ENCODE measurements at places on chromosomes 13 and 19.
A peak's percentile ranks its signal among the peaks of the same experiment; 100 is the strongest.

- peak; percentile 36 for DNase-seq
These were observed 75.9 kb downstream of the ESD start for GRCh38 chr13:46721054-46721453.

GRCh38 chr13:48404952-48405351 is 8.0 kb downstream of the LPAR6 start:
- peak; percentile 30 for DNase-seq

GRCh38 chr13:100301418-100301817 is 212.5 kb downstream of the PCCA start:
- no peak for DNase-seq

DNA sequence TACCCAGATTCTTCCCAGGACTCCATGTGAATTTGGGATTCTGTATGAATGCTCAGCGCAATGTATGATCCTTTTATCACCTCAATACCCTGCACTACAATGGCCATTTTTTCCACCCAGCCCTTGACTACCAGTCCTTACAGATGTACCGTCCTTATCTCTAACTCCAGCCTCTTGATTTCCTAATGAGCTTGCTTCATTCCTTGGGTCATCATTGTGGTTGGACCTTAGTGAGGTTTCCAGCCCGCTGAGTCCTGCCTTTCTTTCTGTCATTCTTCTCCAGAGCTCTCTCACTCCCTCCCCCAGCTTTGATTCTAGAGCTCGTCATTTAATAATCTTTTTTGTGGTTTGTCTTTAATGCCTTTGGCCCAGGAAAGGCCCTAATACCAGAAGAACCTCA is 438.5 kb downstream of the ZNF536 start:
- DNase-seq: no peak

GRCh38 chr13:66618702-66619101 is 611.4 kb downstream of the PCDH9 start:
- DNase-seq: peak; percentile 42

GRCh38 chr13:44004878-44005277 is 125.2 kb downstream of the LACC1 start:
- DNase-seq: no peak

GRCh38 chr19:55253842-55254624 is 4.8 kb downstream of the PPP6R1 start:
- DNase-seq: no peak

DNA sequence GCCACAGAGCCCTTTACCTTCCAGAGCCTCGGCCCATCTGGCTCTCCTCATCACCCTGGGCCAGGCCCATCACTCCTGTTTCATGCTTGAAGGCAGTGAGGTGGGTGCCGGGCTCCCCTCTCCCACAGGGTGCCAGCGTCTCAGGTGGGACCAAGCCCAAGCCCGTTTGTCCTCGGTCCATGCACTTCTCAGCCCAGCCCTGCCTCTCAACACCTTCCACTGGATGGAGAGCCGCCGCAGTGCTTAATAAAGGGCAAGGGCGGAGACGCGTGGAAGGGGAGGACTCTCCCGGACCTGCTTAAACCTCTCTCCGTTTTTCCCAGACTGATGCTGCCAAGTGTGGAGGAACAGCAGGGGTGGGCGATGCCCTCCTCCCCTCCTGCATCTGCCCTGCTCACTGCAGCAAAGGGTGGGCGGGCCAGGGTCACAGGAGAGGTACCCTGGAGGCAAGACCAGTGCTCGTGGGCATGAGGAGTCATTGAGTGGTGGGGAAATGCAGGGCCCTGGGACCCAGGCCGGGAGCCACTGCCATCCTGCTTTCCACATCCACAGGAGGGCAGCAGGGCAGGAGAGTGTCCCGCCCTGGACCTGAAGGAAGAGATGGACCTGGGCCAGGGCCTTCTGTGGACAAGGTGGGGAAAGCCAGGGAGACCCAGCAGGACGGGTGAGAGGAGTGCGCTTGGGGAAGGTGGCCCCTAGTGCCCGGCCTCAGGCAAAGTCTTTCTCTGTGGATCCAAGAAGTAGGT is 9.7 kb upstream of the ATP11A start:
- no peak for DNase-seq

DNA sequence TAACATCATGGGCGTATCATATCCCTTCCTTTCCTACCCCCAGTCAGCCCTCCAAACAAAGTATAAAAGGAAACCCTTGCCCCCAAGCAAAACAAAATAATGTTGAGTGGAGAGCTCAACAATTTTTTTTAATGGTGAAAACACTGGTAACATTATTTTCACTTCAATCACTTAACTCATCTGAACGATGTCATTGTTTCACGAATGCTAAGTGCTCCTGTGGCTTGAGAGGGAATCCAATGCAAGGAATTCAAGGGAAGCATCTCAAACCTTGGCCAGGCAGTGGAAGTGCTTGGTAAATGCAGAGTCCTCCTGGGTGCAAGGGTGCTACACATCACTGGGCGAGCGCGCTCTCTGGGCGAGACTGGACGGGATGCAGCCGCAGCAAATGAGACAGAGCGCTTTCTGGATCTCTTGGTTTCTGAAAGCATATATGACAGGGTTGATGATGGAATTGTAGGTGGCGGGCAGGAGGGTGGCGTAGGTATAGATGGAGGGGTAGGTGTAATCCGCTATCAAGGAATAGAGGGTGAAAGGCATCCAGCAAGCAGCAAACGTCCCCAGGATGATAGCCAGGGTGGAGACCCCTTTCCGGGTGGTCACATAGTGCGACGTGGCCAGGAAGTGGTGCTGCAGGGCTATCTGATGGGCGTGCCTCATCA is 2.0 kb downstream of the GPR12 start:
- no peak for DNase-seq

GRCh38 chr19:8832132-8833021 is at the start of the genes MBD3L1 and ZNF558:
MBD3L1 (plus strand) TSS chr19:8832377; CDS start chr19:8842679, 10,302 bp downstream.
ZNF558 (minus strand) TSS chr19:8832304; CDS start chr19:8822659, 9,645 bp downstream.
- DNase-seq: peak; percentile 97

DNA sequence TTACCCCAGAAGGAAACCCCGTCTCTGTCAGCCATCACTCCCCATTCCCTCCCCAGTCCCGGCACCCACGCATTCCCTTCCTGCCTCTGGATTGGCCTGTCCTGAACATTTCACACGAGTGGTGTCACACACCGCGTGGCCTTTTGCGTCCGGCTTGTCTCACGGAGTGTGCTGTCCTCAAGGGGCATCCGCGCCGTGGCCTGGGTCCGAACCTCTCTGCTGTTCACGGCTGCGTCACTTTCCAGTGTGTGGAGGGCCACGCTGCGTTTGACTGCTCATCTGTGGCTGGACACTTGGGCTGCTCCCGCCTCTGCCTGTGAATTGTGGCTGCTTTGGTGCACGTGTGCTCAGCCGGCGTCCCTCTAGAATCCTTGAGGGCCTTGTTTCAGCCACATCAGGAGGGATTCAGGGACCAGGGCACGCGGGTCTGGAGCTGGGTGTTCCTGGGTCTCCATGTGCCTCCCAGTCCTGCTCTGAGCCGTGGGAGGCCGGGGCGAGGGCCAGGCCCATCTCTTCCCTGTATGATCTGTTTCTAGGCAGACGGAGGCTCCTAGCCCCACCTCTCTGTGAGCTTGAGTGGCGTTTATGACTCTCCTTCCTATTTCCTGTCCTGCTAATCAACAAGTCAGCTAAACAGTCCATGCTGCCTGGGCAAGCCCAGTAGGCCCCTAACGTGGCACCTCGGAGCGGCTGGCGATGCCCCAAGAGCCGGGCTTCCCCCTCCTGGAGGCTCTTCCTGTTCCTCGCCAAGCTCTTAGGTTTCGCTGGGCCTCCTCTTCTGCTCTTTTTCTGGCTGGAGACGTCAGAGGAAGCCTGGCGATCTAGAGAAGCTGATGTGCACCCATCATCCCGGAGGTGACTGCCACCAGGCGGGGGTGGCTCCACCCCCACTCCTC is 8.1 kb downstream of the STK11 start:
- DNase-seq: peak; percentile 96

DNA sequence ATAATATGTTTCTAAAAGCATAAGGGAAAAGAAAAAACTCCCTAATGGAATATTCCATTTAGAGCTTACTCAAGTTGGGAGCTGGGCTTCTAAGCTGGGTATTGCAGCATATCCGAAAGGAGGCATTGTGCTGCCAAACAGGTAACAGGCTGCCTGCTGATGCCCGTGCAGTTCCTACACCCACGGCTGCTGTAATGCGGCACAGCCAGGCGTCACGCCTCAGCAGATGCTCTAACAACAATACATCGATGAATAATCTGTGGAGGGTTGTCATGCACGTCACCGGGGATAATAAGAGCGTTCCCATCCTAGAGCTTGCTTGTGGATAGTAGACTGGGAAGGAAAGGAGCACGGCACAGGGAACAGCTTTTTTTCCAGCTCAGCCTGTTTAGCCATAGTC is 1582.1 kb upstream of the SLC10A2 start:
- DNase-seq: no peak

GRCh38 chr13:43698758-43699157 is 88.0 kb downstream of the ENOX1 start:
- DNase-seq: peak; percentile 19

GRCh38 chr19:10124429-10124828 is 4.7 kb upstream of the EIF3G start:
- DNase-seq: no peak

DNA sequence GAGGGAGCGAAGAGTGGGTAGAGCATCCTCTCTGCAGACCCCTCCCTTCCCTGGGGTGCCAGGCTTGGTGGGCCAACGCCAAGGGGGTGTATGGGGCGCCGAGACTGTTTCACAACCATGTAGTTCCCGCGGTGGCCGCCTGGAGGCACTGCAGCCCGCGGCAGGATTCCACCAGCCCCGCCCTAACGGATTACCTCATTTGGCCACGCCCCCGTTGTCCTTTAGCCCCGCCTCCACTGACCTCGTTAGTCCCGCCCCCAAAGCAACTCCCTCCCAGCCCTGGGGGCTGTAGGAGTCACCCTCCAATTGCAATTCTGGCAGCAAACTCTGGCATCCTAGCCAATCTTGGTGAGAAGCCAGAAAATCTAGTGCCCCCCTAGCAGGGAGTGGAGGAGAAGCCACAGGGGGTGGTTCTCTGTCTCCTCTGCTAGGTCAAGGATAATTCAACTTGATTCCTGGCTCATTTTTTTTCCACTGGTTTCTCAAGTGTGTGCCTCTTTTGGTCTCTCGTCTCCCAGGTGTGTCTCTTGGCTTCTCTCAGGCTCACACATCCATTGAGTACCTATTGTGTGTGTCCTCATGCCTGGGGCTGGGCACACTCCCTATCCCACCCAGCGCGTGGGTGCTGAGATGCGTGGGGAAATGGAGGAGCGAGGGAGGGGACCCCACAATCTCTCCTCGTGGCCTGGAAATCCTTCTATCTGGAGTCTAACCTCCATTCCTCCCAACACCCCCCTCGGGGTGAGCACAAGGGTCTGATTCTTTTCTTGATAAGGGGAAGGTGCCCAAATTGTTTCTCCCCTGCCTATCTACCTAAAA is 2.0 kb downstream of the OLFM2 start:
- peak; percentile 29 for DNase-seq

- DNase-seq: no peak
These were observed 16.5 kb upstream of the B3GNT3 start for GRCh38 chr19:17778251-17778967.

DNA sequence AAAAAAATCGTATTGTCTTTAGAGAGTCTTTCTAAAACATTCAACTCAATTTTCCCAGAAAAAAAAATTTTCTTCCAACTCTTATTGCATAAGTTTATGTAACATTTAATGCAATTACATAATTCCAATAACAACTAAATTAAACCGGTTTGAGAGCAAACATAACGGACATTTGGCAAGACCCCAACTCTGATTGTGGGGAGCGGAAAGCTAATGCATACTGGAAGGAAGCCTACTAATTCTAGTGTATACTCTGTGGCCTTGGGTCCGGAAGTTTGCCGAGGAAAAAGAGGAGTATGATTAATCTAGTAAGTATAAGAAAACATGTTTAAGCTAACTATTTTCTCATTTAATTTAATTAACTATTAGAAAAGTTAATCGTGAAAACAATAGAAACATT is 21.3 kb upstream of the MIR17HG start:
- DNase-seq: no peak

DNA sequence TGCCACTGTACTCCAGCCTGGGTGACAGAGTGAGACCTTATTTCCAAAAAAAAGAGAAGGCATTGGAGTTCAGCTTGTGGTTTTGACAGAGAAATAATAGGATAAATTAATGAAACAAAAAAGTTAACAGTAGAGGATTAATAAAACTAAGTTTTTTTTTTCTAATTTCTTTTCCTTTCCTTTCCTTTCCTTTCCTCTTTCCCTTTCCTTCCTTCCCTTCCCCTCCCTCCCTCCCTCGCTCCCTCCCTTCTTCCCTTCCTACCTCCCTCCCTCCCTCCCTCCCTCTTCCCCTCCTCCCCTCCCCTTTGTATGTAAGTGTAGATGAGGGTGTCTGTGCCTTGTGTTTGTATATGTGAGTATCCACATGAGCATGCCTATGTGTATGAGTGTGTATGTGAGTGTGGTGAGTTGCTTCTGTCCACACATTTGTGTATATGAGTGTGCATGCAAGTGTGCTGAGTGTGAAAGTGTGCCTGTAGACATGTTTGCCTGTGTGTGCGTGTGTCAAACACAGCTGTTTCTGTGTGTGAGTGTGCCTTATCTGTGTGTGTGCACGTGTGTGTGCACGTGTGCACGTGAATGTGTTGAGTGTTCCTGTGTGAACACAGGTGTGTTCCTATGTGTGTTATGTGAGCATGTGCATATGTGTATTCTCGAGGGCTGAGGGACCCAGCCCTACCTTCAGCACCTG is 12.5 kb upstream of the MZF1 start:
- DNase-seq: no peak
